ENCODE measurements at places on chromosomes 6 and 20.

DNA sequence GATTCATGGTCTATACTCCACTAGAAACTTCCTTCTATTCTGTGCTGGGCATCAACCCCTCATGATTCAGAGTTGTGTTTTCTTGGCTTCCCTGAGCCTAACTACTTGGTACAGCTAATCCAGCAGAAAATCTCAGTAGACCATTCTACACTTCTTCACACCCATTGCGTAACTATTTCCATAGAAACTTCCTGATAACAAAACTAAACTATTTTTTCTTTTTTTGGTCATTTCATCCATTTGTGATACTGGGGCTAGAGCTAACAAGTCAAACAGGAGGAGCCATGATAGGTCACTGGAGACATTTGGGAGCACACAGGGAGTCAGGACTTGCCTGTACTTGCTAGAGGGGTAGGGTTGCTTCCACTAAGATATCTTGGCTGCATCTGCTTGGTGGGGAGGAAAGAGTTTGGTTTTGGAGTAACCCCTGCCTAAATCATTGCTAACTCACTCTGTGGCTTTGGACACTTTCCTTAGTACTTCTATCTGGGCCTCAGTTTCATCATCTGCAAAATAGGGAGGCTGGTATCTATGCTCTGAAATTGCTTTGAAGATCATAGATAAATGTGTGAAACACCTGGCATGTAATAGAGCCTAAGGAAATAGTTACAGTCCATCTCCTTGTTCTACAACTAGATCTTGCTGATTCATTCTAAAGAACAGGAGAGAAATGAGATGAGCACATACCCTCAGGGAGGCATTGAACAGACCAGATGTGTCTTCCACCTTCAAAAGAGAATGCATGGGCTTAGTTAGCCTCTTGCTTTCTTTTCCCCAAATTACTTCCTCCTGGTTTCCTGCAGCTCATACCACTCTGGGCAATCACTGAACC is 127.9 kb upstream of the ADGRF1 start:
- DNase-seq, result no peak

GRCh38 chr20:1846341-1846740 is 48.9 kb upstream of the SIRPA start:
- DNase-seq, result no peak

DNA sequence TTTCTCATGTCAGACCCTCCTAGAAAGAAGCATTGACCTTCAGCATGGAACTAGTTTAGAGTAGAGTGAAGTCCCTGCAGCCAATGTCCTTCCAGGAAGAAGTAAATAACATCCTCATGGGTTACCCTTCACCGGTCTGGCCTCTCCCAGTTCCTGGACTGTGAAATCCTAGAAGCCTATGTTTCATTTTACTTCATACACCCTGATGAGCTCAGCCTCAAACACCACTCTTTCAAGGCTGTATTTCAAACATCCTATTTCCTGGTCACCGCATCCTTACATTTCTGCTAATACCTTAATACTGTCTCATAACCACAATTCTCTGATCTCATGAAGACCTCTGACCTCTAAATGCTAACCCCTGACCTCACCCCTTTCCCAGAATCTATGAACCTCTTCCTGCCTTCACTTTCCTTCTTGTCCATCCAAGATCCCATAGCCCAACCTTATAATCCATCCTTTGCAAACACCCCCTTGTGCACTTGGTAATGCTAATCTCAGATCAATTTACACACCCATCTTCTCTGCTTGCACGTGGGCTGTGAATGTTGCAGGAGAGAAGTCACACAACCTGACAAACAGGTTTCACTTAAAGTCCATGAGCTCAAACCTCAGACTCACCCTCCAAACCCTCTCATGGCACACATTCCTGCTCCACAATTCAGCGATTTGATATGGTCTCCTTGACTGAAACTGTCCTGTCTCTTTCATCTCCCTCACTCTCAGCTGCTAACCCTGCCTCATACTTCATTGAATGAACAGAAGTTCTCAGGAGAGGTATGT is 30.2 kb downstream of the SLC2A10 start:
- DNase-seq, result no peak

DNA sequence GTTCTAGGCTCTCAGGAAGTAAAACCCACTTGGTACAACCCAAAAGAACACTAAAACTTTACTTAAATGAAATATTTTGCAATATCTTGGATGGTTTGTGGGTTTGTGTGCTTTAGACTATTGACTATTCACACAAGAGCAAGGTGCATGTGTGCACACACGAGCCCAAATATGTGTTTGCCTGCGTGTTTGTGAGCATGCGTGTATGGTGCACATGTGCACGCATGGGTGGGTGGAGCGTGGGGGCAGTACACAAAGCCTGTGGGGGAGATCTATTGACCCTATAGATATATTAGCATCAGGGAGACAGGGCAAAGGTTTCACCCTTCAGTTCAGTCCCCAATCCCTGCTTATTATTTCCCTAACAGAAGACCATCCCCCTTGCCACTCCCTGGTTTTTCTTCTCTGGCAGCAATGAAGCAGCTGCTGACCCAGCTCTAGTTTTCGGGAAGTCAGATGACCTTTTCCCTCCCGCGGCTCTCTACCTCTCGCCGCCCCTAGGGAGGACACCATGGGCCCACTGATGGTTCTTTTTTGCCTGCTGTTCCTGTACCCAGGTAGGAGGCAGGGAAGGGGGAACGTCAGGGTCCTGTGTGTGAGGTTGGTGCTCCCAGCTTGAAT is at the start of gene C2:
Gene C2 (plus strand): TSS at position 476 of the 621 bp plus-strand sequence. CDS start 36 bp downstream, at position 512.
- DNase-seq, result no peak

GRCh38 chr6:40845553-40845952 is 193.5 kb downstream of the UNC5CL start:
- DNase-seq, result peak; percentile 22

- no peak for DNase-seq
These were observed 34.0 kb downstream of the ELOVL4 start for GRCh38 chr6:79913369-79913768.

GRCh38 chr6:45901767-45902650 is 113.7 kb downstream of the CLIC5 start:
- no peak for DNase-seq

DNA sequence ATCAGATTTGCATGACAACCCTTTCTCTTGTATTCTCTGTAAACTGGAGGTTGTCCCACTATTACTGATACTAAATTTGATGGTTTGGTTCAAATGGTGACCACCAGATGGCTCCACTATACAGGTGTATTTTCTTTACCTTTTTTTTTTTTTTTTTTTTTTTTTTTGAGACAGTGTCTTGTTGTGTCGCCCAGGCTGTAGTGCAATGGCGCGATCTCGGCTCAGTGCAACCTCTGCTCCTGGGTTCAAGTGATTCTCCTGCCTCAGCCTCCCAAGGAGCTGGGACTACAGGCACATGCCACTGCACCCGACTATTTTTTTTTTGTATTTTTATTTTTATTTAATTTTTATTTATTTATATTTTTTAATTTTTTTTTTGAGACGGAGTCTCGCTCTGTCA is 6.6 kb upstream of the WTAP start:
- peak; percentile 4 for DNase-seq

DNA sequence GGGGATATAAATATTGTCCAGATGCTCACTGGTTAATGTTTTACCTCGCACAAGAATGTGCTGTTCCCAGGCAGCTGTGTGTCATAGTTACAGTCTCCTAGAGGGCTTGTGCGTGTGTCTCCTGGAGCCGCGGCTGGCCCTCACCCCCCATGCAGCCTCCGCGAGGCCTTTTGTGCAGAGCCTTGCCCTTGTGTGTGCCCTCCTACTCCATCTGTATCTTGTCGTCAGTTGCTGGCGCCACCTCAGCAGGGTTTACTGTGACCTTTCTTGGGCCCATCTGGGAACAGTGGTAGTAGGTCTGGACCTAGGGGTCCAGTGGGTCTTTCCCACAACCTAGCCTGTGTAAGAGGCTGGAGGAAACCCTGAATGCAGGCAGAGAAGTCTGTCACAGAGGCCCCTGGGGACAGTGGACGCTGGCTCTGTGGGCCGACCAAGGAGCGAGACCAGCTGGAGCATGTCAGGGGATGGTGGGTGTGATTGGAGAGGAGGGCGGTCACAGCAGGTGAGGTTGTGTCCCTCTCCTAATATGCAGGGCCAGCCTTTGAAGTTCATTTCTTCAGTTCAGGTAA is 35.2 kb downstream of the PPP1R14C start:
- DNase-seq, result no peak

- DNase-seq, result no peak
These were observed 445.0 kb downstream of the CDH26 start for GRCh38 chr20:60403105-60403741.

GRCh38 chr6:45415315-45415714 is 37.6 kb upstream of the SUPT3H start:
- no peak for DNase-seq

GRCh38 chr20:48657426-48658197 is 170.2 kb downstream of the PREX1 start:
- DNase-seq, result peak; percentile 70

GRCh38 chr6:38215225-38215624 is 395.7 kb downstream of the ZFAND3 start:
- no peak for DNase-seq

- DNase-seq, result no peak
These were observed 225.9 kb downstream of the PTPRT start for GRCh38 chr20:42963796-42964195.

Data from NCI-H1930 (cell line).